Esophagus mucosa (tissue), 1 donor: ENCODE measurements at places on chromosomes 1 and 21. TPM values are rescaled to one million over a fixed set of nuclear protein-coding genes. Genes with fewer than 3 reads are reported as not detected.

TMEM125 gene
- 10.8 TPM for total RNA-seq

CD1E gene
- not detected for total RNA-seq

CYP2J2 gene
- total RNA-seq = 8.8 TPM

GOLT1A gene
- total RNA-seq = not detected

LINGO4 gene
- not detected for total RNA-seq

NES gene
- total RNA-seq = 3.0 TPM

ACTL8 gene
- 0.20 TPM for total RNA-seq

HCRTR1 gene
- total RNA-seq = not detected
